ENCODE measurements at places on chromosomes 2 and 18.

DNA sequence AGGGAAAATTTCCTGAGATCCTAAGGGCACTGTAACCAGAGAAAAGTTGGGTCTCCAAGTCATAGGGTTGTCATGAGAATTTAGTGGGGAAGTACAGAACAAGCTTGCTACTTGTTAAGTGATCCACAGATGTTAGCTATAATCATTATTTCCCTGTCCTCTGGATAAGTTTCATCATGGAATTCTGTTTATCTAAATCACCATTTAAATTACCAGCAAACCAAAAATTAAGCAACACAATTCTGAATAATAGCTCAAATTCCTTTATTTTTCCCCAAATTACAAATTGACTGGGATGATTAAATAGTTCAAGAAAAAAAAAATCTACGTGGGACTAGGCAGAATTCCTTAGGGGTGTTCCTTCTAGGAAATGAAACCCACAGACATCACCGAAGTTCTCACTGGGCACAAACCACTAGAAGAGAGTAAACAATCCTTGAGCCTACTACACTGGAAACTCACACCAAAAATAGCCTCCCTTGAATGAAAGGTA, 159.5 kb downstream of the COL6A3 start:
- peak; percentile 61 for DNase-seq

GRCh38 chr2:23454501-23455120, 69.6 kb downstream of the KLHL29 start:
- no peak for DNase-seq

DNA sequence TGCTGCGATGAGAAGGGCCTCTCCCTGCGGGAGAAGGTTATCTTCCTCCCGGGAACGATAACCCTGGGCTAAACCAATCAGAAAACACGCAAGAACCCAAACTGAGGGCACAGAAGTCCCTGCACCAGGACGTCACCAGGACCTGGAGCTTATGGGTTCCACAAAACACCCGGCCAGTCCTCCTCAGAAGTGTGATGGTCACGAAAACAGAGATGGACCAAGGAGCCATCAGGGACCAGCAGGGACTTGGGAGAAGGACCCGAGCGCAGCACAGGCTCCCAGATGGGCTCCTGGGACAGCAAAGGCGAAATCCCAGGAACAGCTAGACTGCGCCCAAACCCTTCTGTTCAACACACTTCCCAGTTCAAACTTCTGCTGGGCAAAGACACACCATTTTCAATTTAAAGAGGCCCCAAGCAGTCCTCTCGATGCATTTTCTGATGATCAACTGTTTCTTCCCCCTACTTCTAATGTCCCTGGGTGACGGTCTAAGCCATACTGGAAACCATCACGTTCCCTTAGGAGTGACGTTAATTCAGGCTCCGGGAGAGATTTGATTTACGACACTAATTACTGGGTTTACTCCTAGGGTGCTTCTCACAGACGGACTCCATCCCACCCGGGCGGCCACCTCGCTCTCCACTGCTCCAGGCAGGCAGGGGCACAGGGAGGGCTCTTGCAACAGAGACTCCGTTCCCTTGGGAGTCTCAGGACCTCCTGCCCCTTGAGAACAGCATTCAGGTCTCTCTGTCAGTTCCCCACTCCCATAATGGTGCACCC, 29.2 kb downstream of the ZNF516 start:
- DNase-seq, result no peak

DNA sequence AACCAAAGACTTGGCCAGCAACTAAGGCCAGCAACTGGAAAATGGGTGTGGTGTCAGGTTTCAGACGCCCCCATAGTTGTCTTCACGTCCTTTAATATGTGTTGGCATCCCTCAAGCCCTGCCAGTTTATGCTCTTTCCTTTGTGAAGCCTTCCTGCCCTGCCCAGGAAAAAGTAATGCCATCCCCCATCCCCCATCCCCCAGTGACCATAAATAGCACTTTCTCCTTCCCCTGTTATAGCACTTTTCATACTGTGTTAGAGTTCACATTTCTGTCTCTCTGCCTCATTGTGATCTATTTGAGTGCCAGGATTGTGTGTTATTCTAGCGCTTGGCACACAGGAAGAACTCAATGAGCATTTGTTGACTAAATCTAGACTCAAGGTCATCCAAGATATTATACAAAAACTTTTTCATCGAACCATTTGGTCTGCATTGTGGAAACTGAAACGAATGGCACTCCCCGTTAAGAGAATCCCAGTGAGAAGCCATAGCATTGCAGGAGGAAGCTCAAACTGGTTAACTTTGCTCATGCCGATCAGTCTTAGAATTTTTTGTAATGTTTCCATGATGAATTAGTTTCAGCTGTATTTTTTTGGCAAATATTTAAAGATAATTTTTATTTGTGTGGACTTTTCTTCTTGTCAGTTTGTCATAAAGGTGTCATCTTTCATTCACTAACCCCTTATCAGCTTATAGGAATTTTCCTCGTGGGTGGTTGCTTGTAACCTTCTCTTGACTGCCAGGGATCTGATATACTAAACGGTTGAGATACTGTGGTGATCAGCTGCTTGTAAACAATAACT, 15.7 kb downstream of the CRIM1 start:
- DNase-seq, result peak; percentile 60

DNA sequence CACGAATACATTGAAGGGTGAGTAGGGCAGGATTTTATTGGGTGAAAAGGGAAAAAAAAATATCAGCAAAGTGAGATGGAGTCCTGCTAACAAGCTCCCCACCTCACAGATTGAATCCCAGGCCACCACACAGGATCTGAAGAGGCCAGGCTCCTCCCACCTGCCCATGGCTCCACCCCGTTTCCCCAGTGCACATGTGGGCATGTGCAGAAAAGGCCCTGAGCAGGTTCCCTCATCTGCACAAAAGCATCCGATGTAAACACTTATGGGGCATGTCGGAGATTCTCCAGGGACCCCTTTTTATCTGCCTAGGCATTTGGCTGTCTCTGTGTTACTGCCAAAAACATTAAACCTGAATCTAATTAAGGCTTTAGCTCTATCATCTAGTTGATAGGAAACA, 35.2 kb downstream of the SKA1 start:
- DNase-seq, result no peak

DNA sequence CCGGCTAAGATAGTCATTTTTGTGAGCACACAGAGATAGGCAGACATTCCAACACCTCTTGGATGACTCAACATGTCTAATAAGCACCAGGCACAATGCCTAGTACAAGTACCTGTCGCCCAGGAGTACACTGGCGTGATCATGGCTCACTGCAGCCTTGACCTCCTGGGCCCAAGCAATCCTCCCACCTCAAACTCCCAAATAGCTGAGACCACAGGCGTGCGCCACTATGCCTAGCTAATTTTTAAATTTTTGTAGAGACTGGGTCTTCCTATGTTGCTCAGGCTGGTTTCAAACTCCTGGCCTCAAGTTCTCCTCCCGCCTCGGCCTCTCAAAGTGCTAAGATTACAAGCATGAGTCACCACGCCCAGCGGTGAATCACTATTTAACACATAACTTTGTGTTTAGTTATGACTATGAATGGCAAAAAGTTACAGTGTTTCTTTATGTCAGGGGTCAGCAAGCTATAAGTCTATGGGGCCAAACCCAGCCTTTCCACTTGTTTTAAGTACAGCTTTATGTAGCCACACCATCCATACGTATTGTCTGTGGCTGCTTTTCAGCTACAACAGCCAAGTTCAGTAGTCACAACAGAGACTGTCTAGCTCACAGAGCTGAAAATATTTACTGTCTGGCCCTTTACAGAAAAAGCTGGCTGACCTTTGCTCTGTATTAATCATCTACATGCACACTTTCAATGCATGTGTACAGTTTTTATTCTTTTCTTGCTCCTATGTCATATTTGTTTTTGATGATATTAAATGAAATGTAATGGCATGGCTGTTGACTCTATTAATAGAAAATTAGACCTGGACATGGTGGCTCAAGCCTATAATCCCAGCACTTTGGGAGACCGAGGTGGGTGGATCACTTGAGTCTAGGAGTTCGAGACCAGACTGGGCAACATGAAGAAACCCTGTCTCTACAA, 18.7 kb downstream of the ORC2 start:
- peak; percentile 93 for DNase-seq

DNA sequence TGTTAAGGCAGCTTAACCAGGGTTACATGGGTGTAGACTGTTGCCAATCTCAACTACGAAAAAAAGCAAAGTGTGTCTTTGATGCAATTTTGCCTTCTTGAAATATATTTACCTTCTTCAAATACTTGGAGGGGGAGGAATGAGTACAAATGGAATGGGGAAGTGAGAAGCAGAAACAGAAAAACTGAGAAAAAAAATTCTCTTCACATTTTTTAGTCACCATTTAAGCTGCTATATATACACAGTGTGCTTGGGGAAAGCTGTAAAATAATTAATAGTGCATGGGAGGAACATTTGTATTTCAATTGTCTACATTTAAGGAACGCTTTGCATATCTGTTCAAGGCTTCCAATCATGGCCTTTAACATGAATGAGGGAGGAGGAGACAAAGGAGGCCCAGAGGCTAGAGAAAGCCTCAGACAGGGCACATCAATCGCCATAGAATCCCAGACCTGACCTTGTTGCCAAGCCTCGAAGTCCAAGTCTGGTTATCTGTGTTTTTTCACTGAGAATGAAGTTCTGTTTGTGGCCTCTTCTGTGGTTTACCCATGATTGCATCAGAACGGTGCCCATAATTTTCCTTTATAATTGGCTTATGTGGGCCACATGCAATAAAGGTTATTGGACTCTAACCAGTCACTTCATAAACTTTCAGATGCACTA, 158.6 kb downstream of the PIK3C3 start:
- peak; percentile 56 for DNase-seq

- no peak for DNase-seq
Observed at GRCh38 chr2:240464514-240465241, 29.2 kb downstream of the GPC1 start.

GRCh38 chr2:241190291-241190981, 2.0 kb downstream of the ANO7 start:
- DNase-seq, result no peak

DNA sequence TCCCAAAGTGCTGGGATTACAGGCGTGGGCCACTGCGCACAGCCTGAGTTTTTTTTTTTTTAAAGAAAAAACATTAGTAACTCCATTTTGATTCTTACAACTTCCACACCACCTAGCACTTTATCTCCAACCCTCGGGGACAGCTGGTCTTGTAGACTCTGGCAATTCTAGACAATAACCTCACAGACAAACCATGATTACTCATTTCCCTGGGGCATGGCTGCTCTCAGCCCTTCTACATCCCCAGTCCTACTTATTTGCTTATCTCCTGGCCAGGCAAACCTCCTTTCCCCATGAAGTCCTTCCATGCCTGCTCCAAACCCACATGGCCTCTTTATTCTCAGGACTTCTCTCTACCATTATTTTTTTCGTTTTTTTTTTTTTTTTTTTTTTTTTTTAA, 91.1 kb downstream of the ACTR3 start:
- peak; percentile 89 for DNase-seq

DNA sequence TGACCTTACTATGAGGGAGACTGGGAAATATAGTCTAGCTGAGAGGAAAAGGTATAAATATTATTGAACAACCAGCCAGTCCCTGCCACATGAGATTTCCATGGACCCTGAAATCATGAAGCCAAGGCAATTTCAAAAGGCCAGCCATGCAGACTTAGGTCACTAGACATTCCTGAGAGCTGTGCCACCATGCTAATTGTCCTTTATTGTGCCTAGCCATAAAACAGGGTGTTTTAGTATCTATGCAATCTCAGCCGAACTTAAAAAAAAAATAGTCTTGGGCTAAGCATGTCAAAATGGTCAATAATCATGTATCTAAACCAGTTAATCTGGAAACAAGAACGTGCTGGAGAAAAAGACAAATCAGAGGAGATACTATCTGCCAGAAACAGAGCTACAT, 269.5 kb downstream of the LNPK start:
- no peak for DNase-seq

DNA sequence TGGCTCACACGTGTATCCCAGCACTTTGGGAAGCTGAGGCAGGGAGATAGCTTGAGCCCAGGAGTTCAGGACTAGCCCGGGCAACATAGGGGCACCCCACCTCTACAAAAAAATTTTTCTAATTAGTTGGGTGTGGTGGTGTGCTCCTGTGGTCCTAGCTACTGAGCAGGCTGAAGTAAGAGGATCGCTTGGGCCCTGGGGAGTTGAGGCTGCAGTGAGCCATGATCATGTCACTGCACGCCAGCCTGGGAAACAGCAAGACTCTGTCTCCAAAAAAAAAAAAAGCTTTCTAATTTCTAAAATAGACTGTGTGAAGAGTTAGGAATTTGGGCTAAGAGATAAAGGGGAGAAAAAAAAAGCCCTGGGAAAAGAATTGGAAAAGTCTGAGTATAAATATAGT, 51.9 kb upstream of the NAB1 start:
- peak; percentile 79 for DNase-seq

- DNase-seq, result no peak
Observed at GRCh38 chr2:239337877-239338484, 62.8 kb downstream of the HDAC4 start.

- DNase-seq, result no peak
Observed at GRCh38 chr2:128311755-128312341, 6.8 kb downstream of the HS6ST1 start.

- DNase-seq, result no peak
Observed at GRCh38 chr18:62760403-62760734, 45.0 kb downstream of the PHLPP1 start.

DNA sequence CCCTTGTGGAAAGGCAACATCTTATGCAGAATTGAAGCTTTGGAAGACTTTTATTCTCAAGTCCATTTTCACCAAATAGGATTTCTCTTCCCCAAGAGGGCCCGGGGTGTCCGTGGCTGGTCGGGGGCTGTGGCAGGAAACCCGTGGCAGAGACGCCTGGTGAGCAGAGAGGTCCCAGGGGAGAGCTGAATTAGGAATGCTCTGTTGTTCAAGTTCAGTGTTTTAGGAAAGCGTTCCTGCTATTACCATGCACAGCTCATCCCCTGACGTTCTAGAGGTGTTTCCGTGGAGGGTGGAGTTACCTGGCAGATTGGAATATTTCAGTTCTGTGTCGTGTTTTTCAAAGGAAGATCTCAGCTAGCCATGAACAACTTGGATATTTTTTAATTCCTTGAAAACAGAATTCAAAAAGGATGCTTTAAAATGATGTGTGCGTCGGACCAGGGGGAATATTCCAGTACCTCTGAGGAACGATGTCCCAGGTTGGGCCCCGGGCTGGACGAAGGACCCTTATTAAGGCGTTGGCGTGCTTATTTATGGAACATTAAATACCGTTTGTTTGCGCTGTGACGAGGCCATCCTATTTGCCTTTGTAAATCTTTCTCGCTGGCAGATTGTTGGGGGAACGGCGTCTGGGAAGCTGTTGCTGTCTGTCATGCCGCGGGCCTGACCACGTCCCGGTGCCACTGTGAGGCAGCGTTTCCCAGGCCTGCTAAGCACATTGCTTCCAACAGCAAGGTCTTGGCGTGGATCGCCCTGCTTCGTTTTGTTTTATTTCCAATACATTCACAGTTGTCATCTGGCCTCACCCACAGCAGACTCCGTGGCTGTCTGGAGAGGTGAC, 8.2 kb downstream of the NFATC1 start:
- peak; percentile 24 for DNase-seq

- peak; percentile 16 for DNase-seq
Observed at GRCh38 chr18:65235966-65236624, 514.7 kb upstream of the CDH7 start.

GRCh38 chr18:77405096-77405495, 155.4 kb downstream of the GALR1 start:
- no peak for DNase-seq

Data from fibroblast of skin of back (primary cell).